ENCODE measurements at places on chromosomes 5 and 9.

DNA sequence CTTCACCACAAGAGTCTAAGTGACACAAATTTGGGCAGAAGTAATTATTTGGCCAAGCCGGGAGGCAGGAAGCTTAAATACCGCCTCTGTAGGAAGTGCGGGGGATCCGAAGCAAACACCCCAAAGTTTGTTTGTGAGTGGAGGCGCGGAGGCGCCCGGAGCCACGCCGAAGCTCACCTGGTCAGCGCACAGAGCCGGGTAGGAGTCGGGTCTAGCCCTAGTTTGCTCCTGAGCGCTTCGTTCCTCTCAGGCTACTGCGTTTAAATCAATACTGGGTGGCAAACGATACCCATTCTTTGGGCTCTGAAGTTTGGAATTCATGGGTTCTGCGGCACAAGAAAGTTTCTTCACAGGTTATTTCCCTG, 855 bp downstream of the MCC start:
- no peak for DNase-seq

DNA sequence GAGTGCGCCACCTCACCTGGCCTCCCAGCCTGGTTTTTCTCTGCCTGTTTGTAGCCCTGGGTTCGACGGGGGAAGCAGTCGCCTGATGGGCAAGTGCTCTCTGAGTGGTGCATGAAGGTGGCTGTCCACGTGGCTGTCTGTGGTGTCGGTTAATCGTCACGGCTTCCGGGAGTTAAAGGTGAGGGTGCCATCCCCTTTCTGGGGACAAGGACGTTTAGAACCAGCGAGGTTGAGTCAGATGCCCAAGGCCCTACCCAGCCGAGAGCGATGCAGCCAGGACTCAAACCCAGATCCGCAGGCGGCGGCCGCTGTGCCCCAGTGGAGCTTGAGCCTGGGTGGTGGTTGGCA, 47.7 kb downstream of the RXRA start:
- DNase-seq = no peak

GRCh38 chr9:94164806-94165549, 80.7 kb downstream of the PTPDC1 start:
- no peak for DNase-seq

- DNase-seq = no peak
Observed at GRCh38 chr5:143056792-143057579, 286.8 kb downstream of the ARHGAP26 start.

GRCh38 chr5:34488984-34489383, 167.1 kb upstream of the RAI14 start:
- no peak for DNase-seq

- DNase-seq = peak; percentile 75
Observed at GRCh38 chr9:68704814-68705530, at the start of gene PIP5K1B. PIP5K1B (plus strand) TSS chr9:68705240; CDS start chr9:68822615, 117,375 bp downstream.

- DNase-seq = no peak
Observed at GRCh38 chr5:147448766-147449165, 61.1 kb downstream of the DPYSL3 start.

- no peak for DNase-seq
Observed at GRCh38 chr9:126160067-126160853, 166.4 kb upstream of the MVB12B start.

DNA sequence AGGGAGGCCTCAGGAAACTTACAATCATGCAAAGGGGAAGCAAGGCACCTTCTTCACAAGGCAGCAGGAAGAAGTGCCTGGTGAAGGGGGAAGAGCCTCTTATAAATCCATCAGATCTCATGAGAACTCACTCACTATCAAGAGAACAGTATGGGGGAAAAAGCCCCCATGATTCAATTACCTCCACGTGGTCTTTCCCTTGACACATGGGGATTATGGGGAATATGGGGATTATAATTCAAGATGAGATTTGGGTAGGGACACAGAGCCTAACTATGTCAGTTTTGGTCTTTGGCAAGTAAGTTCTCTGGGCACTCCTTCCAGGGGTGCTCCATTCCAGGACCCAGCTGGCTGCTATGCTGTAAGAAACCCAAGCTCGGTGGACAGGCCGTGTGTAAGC, 275.3 kb upstream of the TUT7 start:
- no peak for DNase-seq

GRCh38 chr5:14038341-14038959, 94.0 kb upstream of the DNAH5 start:
- peak; percentile 90 for DNase-seq

DNA sequence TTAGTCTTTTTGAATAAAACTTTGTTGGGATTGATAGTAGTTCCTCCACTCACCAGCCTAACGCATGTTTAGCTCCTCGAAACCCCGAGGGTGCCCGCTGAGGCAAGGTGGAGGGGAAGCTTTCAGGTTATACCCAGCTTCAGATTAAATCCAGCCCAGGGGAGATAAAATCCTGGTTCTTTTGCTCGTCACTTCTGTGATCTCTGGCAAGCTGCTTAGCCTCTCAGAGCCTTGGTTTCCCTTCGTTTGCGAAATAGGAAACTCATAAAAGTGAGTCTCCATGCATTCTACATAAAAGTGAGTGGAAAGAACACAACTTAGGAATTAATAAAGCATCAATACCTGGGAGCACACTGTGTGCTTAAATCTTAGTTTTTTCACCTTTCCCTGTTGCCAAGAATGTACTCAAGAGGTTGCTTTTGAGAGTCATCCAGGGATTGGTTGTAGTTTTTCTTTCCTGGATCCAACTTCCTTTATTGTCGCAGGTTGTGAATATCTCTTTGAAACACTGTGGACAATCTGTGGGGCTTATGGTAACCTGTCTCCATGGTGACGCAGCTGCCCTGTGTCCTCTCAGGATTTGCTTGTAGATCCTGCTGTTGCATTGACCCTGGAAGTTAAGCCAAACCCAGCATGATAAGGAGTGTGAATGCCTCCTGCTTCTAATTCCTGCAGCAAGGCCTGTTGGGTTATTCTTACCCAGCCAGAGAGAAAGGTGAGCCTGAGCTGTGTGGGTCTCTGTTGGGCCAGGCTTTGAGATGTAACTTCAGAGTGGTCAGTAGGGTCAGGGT, 2.0 kb downstream of the GALNT12 start:
- DNase-seq = no peak

DNA sequence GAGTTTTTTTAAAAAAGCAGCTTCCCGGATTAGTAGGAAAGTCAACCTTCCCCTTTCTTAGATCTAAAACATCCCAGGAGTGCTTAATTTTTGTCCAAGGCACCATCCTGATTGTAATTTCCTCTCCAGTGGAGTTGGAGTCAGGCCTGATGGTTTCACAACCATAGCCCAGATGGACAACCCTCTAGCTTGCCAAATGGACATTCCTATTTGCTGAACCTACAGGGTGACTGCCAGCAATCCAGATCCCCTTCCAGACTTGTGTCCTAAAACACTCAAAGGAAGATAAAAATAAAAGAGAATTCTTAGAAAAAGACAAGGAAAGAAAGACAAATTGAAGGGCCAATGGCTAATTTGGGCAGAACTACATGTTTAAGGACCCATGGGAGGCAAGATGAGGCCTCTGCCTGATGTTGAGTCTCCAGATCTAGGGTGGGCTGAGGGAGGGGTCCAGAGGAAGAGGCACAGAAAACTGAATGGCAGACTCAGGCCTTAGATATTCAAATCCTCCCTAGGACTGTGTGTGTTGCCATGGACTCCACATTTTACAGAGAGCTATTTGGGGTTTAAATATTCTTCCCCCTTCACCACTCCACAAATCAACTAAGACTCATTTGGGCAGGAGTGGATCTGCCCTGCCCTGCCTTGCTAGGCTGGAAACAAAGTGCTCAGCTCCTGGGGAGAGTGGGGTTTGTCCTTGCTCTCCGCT, 38.5 kb upstream of the SLC44A1 start:
- DNase-seq = no peak

GRCh38 chr5:66739021-66739420, 142.8 kb downstream of the MAST4 start:
- no peak for DNase-seq

DNA sequence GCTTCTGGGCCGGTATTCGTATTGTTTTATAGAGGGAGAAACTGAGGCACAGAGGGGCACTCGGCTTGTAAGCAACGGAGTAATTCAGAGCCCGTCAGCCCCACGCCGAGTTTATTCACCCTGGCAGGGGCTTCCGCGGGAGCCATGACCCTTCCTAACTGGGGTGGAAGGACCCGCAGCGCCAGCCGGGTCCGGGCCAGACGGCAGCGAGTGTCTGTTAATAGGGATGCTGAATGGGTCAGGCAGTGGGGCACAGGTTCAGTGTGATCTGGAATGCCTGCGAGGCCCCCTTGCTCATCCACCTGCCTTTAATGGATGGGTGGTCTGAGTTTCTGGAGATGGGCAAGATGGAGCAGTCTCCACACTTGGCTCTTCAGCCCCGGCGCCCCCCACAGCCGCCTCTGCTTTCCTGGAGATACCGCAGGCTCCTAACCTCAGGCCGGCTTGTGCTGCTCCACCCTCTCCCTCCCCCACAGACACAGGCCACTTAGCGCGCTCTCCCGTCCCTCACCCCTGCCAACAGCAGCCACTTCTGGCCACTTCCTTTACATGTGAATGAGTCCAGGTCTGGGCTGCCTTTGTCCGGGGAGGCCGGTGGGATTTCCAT, 147.1 kb downstream of the ERCC6L2 start:
- peak; percentile 38 for DNase-seq

GRCh38 chr5:131104169-131104808, 60.8 kb downstream of the HINT1 start:
- no peak for DNase-seq

DNA sequence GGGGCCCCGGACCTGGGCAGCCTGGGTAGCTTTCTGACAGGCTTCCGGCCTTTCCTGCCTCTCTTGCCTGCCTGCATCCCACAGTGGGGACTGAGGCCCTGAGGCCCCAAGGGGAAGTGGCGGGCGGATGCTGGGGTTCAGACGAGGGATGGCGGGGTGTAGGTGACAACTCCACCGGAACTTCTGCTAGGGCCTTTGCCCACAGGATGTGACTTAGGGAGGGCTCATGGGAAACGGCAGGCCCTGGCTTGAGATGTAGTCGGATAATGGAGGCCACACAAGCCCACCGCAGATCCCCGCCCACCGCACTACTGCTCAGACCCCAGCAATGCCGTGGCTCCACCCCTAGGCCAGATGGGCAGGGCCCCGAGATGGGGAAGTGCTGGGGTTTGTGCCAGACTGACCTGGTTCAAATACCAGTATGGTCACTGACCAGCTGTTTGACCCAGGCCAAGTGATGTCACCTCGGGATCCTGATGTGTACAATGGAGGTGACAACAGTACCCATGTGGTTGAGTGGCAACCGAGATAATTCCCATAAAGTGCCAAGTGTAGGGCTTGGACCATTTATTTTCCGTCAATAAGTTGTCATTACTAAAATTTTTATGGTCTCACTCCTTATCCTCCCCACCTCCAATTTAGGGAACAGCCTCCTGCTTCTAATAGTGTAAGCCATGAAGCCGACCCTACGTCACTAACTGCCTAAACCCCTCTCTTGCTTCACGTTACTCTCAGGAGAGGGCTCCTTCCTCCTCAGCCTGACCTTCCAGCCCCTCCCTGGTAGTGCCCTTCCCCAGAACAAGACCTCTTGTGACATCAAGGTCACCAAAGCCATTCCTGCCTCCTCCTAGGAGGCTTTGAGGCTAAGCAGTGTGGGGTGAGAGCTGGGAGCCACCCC, 2.5 kb upstream of the CDK9 start:
- DNase-seq = no peak

DNA sequence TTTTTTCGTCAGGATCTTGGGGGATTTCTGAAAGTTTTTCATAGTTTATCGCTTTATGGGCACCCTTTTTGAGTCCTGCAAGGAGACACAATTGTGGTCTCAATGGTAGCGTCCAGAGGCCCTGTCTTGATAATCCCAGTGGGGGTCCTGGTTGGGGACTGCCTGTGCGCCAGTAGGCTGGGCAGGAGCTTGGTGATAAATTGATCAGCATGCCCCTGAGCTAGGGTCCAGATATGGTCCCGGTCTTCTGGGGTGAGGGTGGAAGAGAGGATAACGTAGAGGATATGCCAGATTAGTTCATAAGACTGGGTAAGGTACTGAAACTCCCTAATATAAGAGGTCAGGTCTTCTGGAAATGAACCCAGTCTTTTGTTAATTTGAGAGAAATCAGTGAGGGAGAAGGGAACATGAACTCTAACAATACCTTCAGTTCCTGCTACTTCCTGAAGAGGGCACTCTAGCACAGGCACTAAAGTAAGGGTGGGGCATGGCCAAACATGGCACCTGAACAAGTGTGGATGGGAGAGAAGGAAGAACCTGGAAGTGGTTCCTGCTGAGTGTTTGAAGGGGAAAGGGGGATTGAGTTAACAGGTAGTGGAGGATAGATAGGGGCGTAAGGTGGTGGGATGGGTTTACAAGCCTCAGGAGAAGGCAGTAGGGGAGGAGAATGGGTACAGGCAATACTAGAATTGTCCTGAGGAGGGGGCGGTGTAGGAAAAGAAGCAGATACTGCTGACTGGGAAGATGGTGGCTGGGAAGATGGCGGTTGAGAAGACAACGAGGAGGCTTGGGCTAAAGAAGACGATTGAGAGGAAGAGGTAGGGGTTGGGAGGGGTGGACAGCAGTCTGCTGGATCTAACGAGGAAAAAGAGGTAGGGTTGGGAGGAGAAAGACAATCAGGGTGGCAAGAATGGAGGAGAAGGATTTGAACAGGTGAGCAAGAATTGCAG, 33.8 kb upstream of the ANXA2R start:
- peak; percentile 50 for DNase-seq

GRCh38 chr5:5290674-5291334, 131.7 kb upstream of the ICE1 start:
- no peak for DNase-seq

- DNase-seq = no peak
Observed at GRCh38 chr9:18596920-18597319, 123.0 kb downstream of the ADAMTSL1 start.

DNA sequence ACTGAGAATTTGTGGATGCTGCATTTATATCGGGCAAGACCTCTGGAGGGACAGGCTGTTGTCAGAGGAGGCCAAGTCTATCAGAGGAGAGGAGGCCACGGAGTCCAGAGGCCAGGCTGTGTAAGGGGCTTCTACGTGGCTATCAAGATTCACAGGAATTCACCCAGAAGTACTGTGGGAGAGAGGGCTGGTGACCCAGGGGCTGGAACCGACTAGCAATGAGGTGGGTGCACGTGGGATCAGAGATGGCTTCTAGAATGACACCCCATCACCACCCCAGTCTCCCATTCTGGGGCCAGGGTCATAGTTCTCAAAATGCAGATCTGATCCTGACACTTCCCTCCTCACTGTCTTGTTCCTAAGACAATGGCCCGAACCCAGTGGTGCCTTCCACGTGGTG, 61.2 kb upstream of the PHYKPL start:
- DNase-seq = no peak

GRCh38 chr5:116772806-116773205, 198.2 kb upstream of the SEMA6A start:
- no peak for DNase-seq

GRCh38 chr9:134592018-134592818, 49.4 kb upstream of the COL5A1 start:
- peak; percentile 96 for DNase-seq

GRCh38 chr5:158463938-158464337, 605.0 kb upstream of the CLINT1 start:
- DNase-seq = no peak

Measured in Daoy (cell line).